Activated T-helper 17 cell treated with anti-CD3 and anti-CD28 coated beads, Interleukin-2, amount 50 U/mL, for 72 hours (primary cell): ENCODE measurements at places on chromosomes 16 and 17. TPM values are rescaled to one million over a fixed set of nuclear protein-coding genes. Genes with fewer than 3 reads are reported as not detected.

GRCh38 chr17:1942066-1942365 lies 83.1 kb downstream of the RTN4RL1 start:
- no peak overlapping the region for H3K4me3 ChIP-seq
- H3K36me3 ChIP-seq, result no peaks in the 10 kb centered on the region
- no peaks in the 10 kb centered on the region for H3K27me3 ChIP-seq
- ATAC-seq, result no peak

- H3K27ac ChIP-seq, result no peak overlapping the region
- no peak overlapping the region for H3K4me3 ChIP-seq
- H3K36me3 ChIP-seq, result no peaks in the 10 kb centered on the region
These were observed 173.0 kb downstream of the CBLN1 start for GRCh38 chr16:49108611-49109010.

GRCh38 chr17:18314059-18314730 lies 599 bp downstream of the TOP3A start:
- peak overlapping the region; percentile 94 for H3K27ac ChIP-seq
- H3K4me1 ChIP-seq, result peaks cover 27% of the 10 kb centered on the region
- no peak for ATAC-seq
- H3K27me3 ChIP-seq, result no peaks in the 10 kb centered on the region
- H3K36me3 ChIP-seq, result peaks cover 85% of the 10 kb centered on the region

DNA sequence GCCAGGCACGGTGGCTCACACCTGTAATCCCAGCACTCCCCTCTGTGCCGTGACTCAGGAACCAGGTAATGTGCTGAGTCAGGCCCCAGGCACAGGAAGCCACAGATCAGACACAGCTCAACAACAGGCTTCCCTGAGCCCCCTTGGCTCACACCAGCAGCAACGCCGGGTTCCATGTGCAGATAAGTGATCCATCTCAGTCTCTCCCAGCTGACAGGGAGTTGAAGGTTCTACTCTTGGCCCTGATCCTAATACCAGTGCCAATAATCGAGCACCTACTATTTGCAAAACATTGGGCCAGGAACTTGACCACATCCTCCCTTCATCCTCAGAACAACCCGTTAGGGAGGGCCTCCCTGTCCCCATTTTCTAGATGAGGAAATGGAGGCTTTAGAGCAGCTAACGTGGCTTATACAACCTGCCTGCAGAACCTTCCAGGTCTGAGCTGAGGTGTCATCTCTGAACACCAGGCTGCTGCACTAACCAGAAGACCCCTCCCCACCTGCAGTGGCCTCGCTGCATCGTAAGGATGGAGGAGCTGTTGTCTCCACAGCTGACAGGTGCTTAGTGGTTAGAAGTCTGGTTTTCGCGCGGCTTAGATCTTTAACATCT lies 64.8 kb upstream of the AMZ2 start:
- peaks cover 27% of the 10 kb centered on the region for H3K4me1 ChIP-seq
- no peaks in the 10 kb centered on the region for H3K36me3 ChIP-seq
- H3K4me3 ChIP-seq, result peak overlapping the region; percentile 80
- ATAC-seq, result peak; percentile 76
- H3K27me3 ChIP-seq, result no peaks in the 10 kb centered on the region

DNA sequence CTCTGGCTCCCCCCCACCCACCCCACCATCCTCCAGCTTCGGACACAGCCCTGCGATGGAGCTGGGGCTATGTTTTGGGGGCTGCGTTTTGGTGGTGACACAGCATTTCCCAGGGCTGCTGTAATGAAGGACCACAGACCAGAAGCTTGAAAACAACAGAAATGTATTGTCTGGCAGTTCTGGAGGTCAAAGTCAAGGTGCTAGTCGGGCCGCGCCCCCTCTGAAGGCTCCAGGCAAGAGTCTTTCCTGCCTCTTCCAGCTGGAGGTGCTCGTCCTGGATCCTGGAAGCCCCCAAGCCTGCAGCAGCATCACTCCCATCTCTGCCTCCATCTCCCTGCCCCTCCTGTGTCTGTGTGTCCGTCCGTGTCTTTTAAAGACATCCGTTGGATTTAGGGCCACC lies 50.8 kb downstream of the TBC1D16 start:
- H3K27me3 ChIP-seq, result no peaks in the 10 kb centered on the region
- H3K36me3 ChIP-seq, result no peaks in the 10 kb centered on the region
- no peaks in the 10 kb centered on the region for H3K4me1 ChIP-seq

- peak overlapping the region; percentile 99 for H3K27ac ChIP-seq
- peak overlapping the region; percentile 98 for H3K4me3 ChIP-seq
- H3K36me3 ChIP-seq, result peaks cover 40% of the 10 kb centered on the region
- H3K4me1 ChIP-seq, result peaks cover 22% of the 10 kb centered on the region
These were observed 1.3 kb downstream of the SLX4 start for GRCh38 chr16:3609895-3610697.

- no peaks in the 10 kb centered on the region for H3K27me3 ChIP-seq
- peaks cover 24% of the 10 kb centered on the region for H3K4me1 ChIP-seq
- peaks cover 34% of the 10 kb centered on the region for H3K36me3 ChIP-seq
- peak overlapping the region; percentile 98 for H3K27ac ChIP-seq
- ATAC-seq, result peak; percentile 95
- peak overlapping the region; percentile 73 for H3K4me3 ChIP-seq
These were observed 26.5 kb upstream of the ADGRG1 start for GRCh38 chr16:57601801-57602478.

- ATAC-seq, result no peak
- H3K27ac ChIP-seq, result no peak overlapping the region
- H3K4me3 ChIP-seq, result no peak overlapping the region
- H3K4me1 ChIP-seq, result no peaks in the 10 kb centered on the region
- no peaks in the 10 kb centered on the region for H3K36me3 ChIP-seq
These were observed 8.3 kb downstream of the ALOX15B start for GRCh38 chr17:8046929-8047768.

DNA sequence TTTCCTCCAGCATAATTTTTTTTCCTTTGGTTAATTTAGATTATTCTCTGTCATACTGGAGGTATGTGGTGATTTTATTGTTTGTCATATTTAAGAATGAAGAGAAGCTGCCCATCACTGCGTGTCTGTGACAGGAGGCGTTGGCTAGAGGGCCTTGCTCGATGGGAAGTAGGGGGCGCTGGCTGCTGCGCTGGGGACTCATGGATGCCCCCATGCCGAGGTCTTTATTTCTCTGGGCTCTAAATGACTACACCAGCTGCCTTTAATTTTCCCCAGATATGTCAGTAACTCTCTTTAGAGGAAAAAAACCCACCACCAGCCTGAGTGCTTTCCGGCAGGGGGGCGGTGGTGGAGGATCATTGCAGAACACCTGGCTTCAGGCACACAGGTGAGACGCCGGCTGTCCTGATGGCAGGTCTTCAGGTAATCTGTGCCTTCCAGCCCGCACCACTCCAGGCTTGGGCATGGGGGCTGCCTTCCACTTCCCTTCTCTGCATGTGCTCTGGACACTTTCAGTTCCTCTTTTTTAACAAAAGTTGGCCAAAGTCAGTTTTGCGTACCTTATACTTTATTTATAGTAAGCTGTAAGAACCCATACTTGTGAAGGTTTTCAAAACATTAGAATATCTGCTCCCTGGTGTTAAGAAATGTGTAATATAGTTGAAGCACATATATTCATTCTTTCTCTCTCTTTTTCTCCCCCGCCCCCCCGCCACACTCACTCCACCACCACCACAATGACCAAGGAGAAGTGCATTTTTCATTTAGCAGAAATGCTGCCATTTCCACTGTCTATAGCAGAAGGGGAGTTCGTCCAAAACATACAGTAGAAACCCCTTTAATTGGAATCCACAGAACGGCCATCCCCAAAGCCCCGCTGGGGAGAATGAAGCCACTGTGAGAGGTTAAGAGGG lies 192.7 kb downstream of the RPTOR start:
- peaks cover 14% of the 10 kb centered on the region for H3K4me1 ChIP-seq
- ATAC-seq, result no peak
- no peak overlapping the region for H3K4me3 ChIP-seq
- no peak overlapping the region for H3K27ac ChIP-seq
- H3K36me3 ChIP-seq, result peaks cover 33% of the 10 kb centered on the region
- no peaks in the 10 kb centered on the region for H3K27me3 ChIP-seq

DNA sequence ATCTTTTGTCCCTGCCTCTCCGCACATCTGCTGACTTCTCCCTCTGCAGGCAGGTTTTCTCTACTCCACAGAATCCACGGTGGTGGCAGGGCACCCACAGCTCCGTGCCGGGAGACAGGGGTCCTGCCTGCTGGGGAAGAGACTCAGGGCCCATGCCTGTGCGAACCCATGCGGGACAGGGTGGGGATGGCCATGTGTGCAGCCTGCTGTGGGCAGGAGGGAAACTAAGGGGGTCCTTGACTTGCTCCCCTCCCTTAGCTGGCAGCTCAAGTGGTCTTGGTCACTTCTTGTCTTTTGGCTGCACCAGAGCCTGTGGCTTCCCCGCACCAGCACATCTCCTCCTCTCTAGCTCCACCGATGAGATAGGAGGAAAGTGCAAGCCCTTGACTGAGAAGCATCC lies 69.8 kb downstream of the SLC5A11 start:
- peaks cover 21% of the 10 kb centered on the region for H3K36me3 ChIP-seq
- H3K4me3 ChIP-seq, result no peak overlapping the region
- ATAC-seq, result no peak
- no peaks in the 10 kb centered on the region for H3K4me1 ChIP-seq
- no peaks in the 10 kb centered on the region for H3K27me3 ChIP-seq
- no peak overlapping the region for H3K27ac ChIP-seq

The CSNK1D gene
- total RNA-seq, result 140 TPM

The HOXB7 gene
- total RNA-seq, result 0.95 TPM

The CMTM4 gene
- total RNA-seq, result 3.2 TPM

The KIAA0513 gene
- total RNA-seq, result 3.9 TPM

The KCNG4 gene
- total RNA-seq, result not detected
